Endothelial cell of umbilical vein (primary cell): ENCODE measurements at places on chromosomes 1 and 21. TPM values are rescaled to one million over a fixed set of nuclear protein-coding genes. Genes with fewer than 3 reads are reported as not detected.

The CR1L gene
- not detected in 2 replicates for total RNA-seq

GRCh38 chr1:104229860-104230259 lies 480.2 kb downstream of the AMY1C start:
- no peaks in the 10 kb centered on the region for H3K4me1 ChIP-seq
- H3K27me3 ChIP-seq = no peaks in the 10 kb centered on the region
- DNase-seq = no peak
- H3K36me3 ChIP-seq = no peaks in the 10 kb centered on the region
- H3K27ac ChIP-seq = no peak overlapping the region
- H3K4me3 ChIP-seq = no peak overlapping the region

- no peaks in the 10 kb centered on the region for H3K27me3 ChIP-seq
- no peak overlapping the region for H3K4me3 ChIP-seq
- no peak for DNase-seq
- H3K4me1 ChIP-seq = no peaks in the 10 kb centered on the region
Observed at GRCh38 chr1:25750923-25751605, 48.9 kb upstream of the SELENON start.

DNA sequence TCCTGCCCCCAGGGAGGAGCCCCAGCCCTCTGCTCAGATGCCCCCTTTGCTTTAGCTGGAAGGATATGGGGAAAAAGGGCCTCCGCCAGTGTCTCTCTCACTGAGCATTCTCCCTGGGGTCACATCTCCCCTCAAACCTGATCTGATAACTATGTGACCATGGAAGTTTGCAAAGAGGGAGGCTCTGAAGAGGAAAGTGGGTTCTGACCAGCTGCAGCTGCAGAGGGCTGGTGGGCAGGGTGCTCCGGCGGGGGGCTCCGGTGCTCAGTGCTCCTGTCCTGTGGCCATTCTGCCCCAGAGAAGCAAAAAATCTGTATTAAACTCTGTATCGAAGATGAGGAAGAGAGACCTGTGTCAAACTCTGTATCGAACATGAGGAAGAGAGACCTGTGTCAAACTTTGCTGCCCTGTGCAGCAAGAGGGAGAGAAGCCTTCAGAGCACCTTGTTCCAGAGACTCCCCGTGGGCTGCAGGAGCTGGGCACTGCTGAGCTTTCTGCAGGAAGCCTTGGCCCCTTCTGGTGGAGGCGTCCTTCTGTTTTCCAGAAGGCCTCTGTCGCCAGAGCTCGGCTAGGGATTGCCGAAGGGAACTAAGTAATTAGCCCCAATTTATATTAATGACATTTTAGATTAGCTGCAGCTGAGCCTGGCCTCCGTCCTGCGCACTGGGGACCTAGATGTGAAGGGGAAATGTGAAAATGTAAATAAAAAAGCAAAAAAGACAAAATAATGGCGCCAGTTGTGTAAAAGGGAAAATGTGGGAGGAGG lies 186.2 kb upstream of the C1orf174 start:
- H3K36me3 ChIP-seq = no peaks in the 10 kb centered on the region
- no peaks in the 10 kb centered on the region for H3K27me3 ChIP-seq
- H3K27ac ChIP-seq = no peak overlapping the region
- no peak for DNase-seq
- no peaks in the 10 kb centered on the region for H3K4me1 ChIP-seq

The BARHL2 gene
- total RNA-seq = not detected in 2 replicates

GRCh38 chr1:107781245-107781644 lies 183.7 kb downstream of the VAV3 start:
- peaks cover 6% of the 10 kb centered on the region for H3K4me1 ChIP-seq
- H3K4me3 ChIP-seq = no peak overlapping the region
- no peak overlapping the region for H3K27ac ChIP-seq
- H3K27me3 ChIP-seq = no peaks in the 10 kb centered on the region

GRCh38 chr21:20741445-20741844 lies 256.8 kb upstream of the NCAM2 start:
- no peak overlapping the region for H3K4me3 ChIP-seq
- no peaks in the 10 kb centered on the region for H3K36me3 ChIP-seq
- H3K27me3 ChIP-seq = no peaks in the 10 kb centered on the region

The CD1D gene
- not detected in 2 replicates for total RNA-seq

The NCSTN gene
- total RNA-seq = 92.5 and 95.4 TPM in 2 replicates

DNA sequence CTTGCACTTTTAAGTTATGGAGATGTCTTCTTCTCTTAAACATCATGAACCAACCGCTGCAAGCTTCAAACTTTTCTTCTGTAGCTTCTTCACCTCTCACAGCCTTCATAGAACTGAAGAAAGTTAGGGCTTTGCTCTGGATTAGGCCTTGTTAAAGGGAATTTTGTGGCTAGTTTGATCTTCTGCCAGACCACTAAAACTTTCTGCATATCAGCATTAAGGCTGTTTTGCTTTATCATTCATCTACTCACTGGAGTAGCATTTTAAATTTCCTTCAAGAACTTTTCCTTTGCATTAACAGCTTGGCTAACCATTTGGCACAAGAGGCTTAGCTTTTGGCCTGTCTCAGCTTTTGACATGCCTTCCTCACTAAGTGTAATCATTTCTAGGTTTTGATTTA lies 43.0 kb upstream of the RGL1 start:
- DNase-seq = no peak
- no peak overlapping the region for H3K4me3 ChIP-seq
- no peaks in the 10 kb centered on the region for H3K36me3 ChIP-seq
- no peak overlapping the region for H3K27ac ChIP-seq
- H3K4me1 ChIP-seq = peaks cover 11% of the 10 kb centered on the region
- no peaks in the 10 kb centered on the region for H3K27me3 ChIP-seq

GRCh38 chr21:9750341-9751086 lies 770.9 kb upstream of the TPTE start:
- no peaks in the 10 kb centered on the region for H3K36me3 ChIP-seq
- no peaks in the 10 kb centered on the region for H3K4me1 ChIP-seq
- H3K4me3 ChIP-seq = no peak overlapping the region
- no peak overlapping the region for H3K27ac ChIP-seq

The C4BPA gene
- total RNA-seq = not detected in 2 replicates

The S100A8 gene
- total RNA-seq = not detected in 2 replicates

DNA sequence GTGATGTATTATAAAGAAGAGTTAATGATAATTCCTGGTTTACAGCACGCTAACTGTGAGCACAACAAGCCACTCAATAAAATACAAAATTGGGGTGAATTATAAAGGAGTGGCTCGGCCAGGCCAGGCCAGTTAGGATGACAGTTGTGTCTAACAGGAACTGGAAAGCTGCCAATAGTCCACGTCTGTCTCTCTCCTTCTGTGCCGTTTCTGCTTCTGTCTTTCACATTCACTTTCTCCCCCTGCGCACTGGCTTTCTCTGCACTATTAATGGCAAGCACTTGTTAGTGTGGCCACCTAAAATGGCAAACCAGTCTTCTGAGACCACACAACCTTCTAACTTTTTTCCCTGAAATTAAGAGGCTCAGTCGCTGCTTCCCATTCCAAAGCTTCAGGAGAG lies 394.3 kb downstream of the NTNG1 start:
- no peak overlapping the region for H3K27ac ChIP-seq
- no peaks in the 10 kb centered on the region for H3K27me3 ChIP-seq
- no peaks in the 10 kb centered on the region for H3K36me3 ChIP-seq
- H3K4me1 ChIP-seq = no peaks in the 10 kb centered on the region

The MACO1 gene
- total RNA-seq = 24.4 and 25.5 TPM in 2 replicates

DNA sequence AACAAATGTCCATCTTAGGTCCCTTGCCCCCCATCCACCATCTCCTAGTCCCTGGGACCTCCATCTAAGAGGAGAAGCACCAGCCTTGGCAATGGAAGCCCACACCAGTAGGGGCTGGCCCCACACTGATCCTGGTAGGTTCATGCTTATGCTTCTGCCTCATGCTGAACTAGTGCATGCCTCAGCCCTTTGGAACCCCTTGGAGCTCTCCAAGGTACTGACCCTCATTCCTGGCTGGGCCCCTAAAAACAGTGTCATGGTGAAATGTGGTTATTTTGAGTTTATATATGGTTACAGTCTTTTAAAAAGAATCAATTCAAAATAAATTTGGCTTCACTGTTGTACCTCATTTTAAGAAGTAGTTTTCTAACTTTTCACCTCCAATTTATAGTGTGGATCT lies 108.3 kb downstream of the HIVEP3 start:
- no peak overlapping the region for H3K27ac ChIP-seq
- H3K36me3 ChIP-seq = no peaks in the 10 kb centered on the region
- H3K4me3 ChIP-seq = no peak overlapping the region
- DNase-seq = peak; percentile 41

GRCh38 chr1:221632072-221632471 lies 109.8 kb downstream of the DUSP10 start:
- H3K4me1 ChIP-seq = no peaks in the 10 kb centered on the region
- no peaks in the 10 kb centered on the region for H3K36me3 ChIP-seq
- no peak overlapping the region for H3K4me3 ChIP-seq
- H3K27me3 ChIP-seq = no peaks in the 10 kb centered on the region
- DNase-seq = no peak
- H3K27ac ChIP-seq = no peak overlapping the region

The BMP8B gene
- total RNA-seq = 0.07 TPM in 1 of 2 replicates, not detected in the other

DNA sequence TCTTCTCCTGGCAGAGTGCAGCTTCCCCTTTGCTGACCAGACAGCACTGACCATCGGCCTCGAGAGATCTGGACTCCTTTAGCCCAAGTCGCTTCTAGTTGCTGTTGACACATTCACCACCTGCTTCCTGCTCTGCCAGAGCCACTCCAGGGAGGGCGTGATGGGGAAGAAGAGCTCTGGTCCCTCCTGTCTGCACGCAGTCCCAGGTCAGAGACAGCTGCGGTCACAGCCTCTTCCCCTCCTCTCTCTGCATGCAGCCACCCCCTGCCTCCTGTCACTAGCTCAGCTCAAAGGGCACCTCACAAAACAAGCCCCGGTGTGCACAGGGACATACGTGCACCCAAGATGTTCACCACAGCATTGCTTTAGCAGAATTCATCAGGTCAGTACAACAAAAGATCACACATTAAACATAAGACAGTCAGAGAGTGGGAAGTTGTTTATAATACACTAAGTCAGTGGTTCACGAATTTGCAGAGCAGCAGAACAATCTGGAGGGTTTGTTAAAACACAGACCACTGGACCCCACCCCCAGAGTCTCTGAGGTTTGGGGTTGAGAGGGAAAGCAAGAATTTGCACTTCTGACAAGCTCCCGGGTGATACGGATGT lies 132.9 kb downstream of the SYF2 start:
- DNase-seq = no peak
- H3K4me3 ChIP-seq = no peak overlapping the region
- H3K27ac ChIP-seq = no peak overlapping the region
- no peaks in the 10 kb centered on the region for H3K36me3 ChIP-seq
- H3K27me3 ChIP-seq = no peaks in the 10 kb centered on the region

The RRP1B gene
- total RNA-seq = 39.9 and 40.1 TPM in 2 replicates

DNA sequence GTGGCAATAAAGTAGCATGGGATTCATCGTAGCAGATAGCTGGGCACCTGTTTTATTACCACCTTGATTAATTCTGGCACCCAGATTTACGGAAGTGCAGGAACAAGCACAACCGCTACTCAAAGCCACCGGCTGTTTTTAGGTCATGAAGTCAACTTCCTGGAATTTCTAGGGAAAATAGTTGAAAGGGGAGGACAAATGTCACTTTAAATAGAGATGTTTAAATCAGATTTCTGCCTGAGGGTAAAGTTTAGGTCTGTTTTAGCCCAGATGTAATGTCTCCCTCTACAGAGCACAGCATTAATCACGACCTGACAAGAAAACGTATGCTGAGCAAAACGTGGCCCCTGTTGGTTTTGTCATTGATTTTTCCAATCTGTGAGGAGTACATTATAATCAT lies 8.0 kb downstream of the ADGRL2 start:
- H3K4me1 ChIP-seq = peaks cover 26% of the 10 kb centered on the region
- no peak for DNase-seq
- H3K27ac ChIP-seq = no peak overlapping the region
- H3K36me3 ChIP-seq = no peaks in the 10 kb centered on the region
- no peaks in the 10 kb centered on the region for H3K27me3 ChIP-seq
- no peak overlapping the region for H3K4me3 ChIP-seq

The SCMH1 gene
- 39.9 and 40.0 TPM in 2 replicates for total RNA-seq

The ADCY10 gene
- total RNA-seq = not detected in 2 replicates

DNA sequence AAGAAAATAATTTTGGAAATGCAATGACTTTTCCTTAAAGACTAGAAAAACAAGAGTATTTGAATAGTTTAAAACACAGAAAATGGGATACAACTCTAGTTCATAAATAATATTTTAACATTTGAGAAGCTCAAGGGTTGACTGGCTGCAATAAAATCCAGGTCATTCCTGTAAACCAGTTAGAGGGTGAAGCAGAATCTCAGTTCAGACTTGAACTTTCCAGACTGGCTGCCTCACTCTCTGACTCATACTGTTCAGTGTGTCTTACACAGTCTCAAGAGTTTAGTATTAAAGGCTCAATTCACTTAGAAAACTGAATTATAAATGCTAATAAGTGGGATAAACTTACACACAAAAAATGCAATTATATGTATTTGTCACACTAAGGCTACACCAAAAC lies 89.9 kb downstream of the RAVER2 start:
- H3K4me3 ChIP-seq = no peak overlapping the region
- no peak for DNase-seq

The NPPB gene
- not detected in 2 replicates for total RNA-seq

DNA sequence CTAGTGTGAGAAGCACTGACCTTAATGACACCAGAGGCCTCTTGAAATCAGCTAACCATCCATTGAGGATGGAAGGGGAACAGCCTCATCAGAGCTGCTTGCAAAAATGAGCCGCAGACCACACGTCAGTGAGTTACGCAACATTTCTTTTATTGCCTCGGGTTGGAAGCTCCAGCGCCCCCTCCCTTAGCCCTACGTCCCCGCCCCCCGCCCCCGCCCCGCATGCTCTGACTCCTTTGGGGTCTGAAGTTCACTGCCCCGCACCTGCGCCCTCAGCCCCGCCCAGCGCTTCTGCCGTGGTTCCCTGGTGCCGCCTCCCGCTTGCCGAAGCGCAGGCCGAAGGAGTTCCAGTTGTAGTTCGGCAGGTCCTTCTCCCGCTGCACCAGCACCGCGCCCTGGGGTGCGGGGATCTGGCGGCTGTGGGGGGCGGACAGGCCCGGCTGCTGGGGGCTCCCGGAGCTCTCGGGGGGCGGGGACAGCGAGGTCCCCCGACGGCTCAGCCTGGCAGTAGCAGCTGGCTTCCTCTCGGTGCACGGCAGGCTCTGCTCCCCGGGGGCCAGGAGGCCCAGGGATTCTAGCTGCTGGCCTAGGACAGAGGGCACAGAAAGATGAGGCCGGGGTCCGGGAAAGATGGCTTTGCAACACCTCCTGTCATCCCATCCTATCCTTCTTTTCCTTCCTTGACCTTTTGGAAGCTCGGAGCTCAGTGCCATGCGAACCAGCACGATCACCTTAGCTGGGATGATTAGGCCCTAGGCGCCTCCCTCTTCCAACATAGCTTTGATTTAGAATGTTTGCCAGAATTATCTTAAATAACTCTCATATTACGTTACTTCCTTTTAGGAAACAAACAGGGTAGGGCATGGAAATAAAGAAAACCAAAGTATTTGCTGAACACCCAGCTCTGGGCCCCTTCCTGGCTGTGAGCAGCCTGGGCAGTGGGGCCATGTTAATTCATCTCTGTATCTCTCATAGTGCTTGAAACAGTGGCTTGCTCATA lies 5.8 kb downstream of the KISS1 start:
- peak overlapping the region; percentile 90 for H3K27ac ChIP-seq

DNA sequence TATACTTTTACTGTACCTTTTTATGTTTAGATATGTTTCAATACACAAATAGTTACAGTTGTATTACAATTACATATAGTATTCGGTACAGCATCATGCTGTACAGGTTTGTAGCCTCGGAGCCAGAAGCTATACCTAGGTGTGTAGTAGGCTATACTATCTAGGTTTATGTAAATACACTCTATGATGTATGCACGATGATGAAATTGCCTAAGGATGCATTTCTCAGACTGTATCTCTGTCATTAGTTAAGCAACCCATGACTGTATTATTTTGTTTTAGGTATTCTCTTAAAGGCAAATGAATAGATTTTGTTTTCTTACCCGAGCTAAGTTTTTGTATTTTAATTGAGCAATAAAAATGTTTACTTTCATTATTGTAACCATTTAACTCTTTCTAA lies 56.4 kb downstream of the SPATA17 start:
- H3K27ac ChIP-seq = no peak overlapping the region
- no peak overlapping the region for H3K4me3 ChIP-seq
- H3K4me1 ChIP-seq = no peaks in the 10 kb centered on the region
- no peak for DNase-seq
- no peaks in the 10 kb centered on the region for H3K36me3 ChIP-seq
